ENCODE measurements at places on chromosomes 6 and 20.

- no peak for DNase-seq
These were observed 237.7 kb downstream of the FOXA2 start for GRCh38 chr20:22346716-22347115.

DNA sequence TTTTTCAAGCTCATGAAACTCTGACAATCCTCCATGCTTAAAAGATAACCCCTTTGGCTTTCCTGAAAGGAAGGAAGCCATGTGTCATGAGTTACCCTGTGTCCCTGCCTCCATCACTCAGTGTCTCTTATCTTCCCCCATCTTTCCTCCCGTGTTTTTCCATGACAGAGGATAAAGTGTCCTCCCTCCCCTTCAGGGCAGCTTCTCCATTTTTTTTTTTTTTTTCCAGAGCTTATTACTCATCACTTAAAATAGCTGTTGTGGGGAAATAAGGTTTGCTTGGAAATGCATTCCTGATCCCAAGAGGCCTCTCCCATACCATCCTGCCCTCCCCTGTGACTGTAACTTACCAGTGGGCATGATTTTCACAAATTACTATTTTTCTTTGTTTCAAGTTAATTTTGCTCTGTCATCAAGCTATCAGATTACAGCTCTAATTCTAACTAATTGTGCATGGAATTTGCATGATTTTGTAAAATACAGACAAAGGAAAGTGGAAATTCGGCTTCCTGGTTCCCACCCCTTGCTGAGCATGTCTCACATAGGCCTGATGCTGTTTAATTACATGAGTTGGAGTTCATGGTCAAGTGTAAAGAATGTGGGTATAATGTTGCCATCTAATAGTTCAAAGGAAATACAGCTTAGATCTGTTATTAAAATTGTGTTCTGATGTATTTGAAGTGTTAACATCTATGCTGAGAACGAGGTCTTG lies 614.5 kb upstream of the FLRT3 start:
- no peak for DNase-seq

DNA sequence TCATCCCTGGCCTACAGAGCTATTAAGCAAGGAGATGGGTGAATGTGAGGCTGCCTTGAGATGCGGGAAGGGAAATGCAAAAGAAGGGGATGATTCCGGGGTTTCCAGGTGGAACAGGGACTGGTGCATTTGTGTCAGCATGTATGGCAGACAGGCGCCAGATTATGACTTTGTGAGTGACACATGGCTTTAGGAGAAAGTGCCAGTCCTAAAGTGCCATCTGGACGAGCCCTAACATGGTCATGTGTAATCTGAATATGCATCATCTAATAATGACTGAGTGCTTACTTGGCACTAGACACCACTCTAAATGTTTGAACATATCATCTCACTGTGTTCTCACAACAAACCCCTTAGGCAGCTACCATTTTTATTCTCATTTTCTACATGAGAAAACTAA lies 195.0 kb upstream of the TSHZ2 start:
- no peak for DNase-seq

GRCh38 chr6:26251354-26252076 lies 113.5 kb upstream of the BTN3A2 start:
- DNase-seq = peak; percentile 95

DNA sequence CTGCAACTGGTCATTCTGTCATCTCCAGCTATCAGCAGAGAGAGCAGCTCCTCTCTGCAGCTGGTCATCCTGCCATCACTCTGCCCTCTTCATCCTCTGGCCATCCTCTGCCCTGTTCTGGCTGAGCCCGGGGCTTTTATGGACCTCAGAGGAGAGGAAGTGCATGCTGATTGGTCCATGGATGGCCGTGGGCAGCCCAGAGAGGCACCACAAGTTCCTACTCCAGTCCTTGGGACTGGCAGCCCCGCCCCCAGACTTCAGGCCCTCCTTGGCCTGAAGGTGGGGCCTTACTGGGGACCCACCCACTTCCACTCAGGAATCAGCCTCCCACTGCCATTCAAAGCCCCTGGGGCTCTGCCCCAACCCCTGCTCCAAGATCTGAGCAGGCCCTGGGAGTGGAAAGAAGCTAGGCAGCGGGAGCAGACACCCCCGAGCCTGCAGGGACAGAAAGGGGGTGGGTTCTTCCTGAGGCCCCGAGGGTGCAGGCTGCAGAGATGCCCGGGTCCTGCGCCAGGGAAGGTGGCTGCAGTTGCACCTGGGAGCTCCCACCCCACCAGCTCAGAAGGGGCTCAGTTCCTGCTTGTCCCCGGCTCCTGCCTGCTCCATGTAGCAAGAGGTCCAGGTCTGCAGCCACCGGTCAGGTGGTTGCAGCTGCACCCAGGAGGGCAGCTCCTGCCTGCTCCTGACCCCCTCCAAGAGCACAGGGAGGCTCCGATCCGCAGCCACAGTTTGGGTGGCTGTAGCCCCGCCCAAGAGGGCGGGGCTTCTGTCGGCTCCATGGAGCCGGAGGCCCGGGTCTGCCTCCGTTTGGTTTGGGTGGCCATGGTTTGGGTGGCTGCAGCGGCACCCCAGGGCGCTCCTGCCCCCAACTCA lies 34.1 kb upstream of the HMGA1 start:
- DNase-seq = no peak

DNA sequence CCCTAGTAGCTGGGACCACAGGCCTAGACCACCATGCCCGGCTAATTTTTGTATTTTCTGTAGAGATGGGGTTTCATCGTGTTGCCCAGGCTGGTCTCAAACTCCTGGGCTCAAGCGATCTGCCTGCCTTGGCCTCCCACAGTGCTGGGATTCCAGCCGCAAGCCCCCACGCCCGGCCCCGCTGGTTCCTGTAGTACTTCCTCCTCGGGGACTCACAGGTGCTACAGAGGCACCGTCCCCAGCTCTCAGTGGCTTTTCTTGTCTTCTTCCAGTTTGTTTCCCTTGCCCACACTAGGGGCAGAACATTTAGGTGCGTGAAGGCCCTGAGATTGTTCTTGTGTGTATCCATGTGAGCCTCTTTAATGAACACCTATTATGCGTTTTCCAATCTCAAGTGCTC lies 773 bp upstream of the ZBP1 start:
- peak; percentile 78 for DNase-seq

- DNase-seq = peak; percentile 58
These were observed 36.3 kb upstream of the SIRT5 start for GRCh38 chr6:13538084-13538483.

- DNase-seq = no peak
These were observed 22.6 kb downstream of the TRERF1 start for GRCh38 chr6:42429042-42429585.

GRCh38 chr6:17081860-17082508 lies 19.9 kb upstream of the STMND1 start:
- no peak for DNase-seq

- no peak for DNase-seq
These were observed 67.2 kb upstream of the TBC1D7 start for GRCh38 chr6:13395272-13396237.

All from MM.1S (cell line).